ENCODE measurements at places on chromosomes 3 and 15. TPM values are rescaled to one million over a fixed set of nuclear protein-coding genes. Genes with fewer than 3 reads are reported as not detected.
A peak's percentile ranks its signal among the peaks of the same experiment; 100 is the strongest.

APOD gene
- 0.27 TPM for total RNA-seq

PSTPIP1 gene
- not detected for total RNA-seq

TMOD2 gene
- total RNA-seq, result 12.1 TPM

MORC1 gene
- not detected for total RNA-seq

GABRR3 gene
- not detected for total RNA-seq

SV2B gene
- total RNA-seq, result not detected

MYH15 gene
- 0.30 TPM for total RNA-seq

SNTN gene
- total RNA-seq, result not detected

PPP1R14D gene
- total RNA-seq, result not detected

GNL3 gene
- 79.6 TPM for total RNA-seq

PLCD1 gene
- 9.8 TPM for total RNA-seq

- peaks cover 17% of the 10 kb centered on the region for H3K36me3 ChIP-seq
- DNase-seq, result peak; percentile 9
- H3K4me1 ChIP-seq, result peaks cover 17% of the 10 kb centered on the region
These were observed 113.9 kb downstream of the POLQ start for GRCh38 chr3:121431726-121432517.

DNA sequence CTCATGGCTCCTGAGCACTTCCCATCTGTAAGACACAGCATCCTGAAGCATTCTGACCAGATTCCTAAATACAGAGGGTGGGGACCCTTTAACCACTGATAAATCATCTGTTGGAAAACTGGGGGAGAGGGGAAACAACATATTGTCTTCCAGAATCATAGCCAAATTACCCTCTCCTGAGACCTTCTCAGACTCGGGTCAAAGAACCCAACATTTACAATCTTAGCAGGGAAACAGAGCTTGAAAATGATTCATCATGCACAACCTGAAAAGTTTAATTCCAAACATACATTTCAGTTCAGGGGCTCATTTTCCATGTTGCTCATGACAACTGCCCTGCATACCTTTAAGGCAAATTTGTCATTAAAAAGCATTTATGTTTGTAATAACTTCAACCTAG is 48.5 kb upstream of the TSPAN3 start:
- peak overlapping the region; percentile 51 for H3K27ac ChIP-seq
- H3K4me3 ChIP-seq, result peak overlapping the region; percentile 12
- peaks cover 2% of the 10 kb centered on the region for H3K27me3 ChIP-seq
- DNase-seq, result no peak
- peaks cover 39% of the 10 kb centered on the region for H3K4me1 ChIP-seq
- peaks cover 9% of the 10 kb centered on the region for H3K36me3 ChIP-seq

GRCh38 chr3:45127130-45127822 is 18.9 kb downstream of the CDCP1 start:
- H3K27ac ChIP-seq, result no peak overlapping the region
- H3K4me1 ChIP-seq, result peaks cover 86% of the 10 kb centered on the region
- DNase-seq, result no peak
- no peak overlapping the region for H3K4me3 ChIP-seq
- H3K27me3 ChIP-seq, result no peaks in the 10 kb centered on the region
- 0 out of 2 replicates have a peak, but pooled peaks cover 4% of the 10 kb centered on the region for H3K36me3 ChIP-seq

- DNase-seq, result no peak
- peaks cover 37% of the 10 kb centered on the region for H3K4me1 ChIP-seq
- H3K4me3 ChIP-seq, result peak overlapping the region; percentile 40
- peak overlapping the region; percentile 80 for H3K27ac ChIP-seq
- H3K36me3 ChIP-seq, result no peaks in the 10 kb centered on the region
These were observed 638.3 kb downstream of the NTRK3 start for GRCh38 chr15:87618203-87618725.

GRCh38 chr3:56776556-56776950 is 25.2 kb downstream of the ARHGEF3 start:
- no peak overlapping the region for H3K4me3 ChIP-seq
- H3K36me3 ChIP-seq, result no peaks in the 10 kb centered on the region
- peaks cover 21% of the 10 kb centered on the region for H3K4me1 ChIP-seq
- peaks cover 3% of the 10 kb centered on the region for H3K27me3 ChIP-seq
- H3K27ac ChIP-seq, result no peak overlapping the region
- DNase-seq, result no peak

DNA sequence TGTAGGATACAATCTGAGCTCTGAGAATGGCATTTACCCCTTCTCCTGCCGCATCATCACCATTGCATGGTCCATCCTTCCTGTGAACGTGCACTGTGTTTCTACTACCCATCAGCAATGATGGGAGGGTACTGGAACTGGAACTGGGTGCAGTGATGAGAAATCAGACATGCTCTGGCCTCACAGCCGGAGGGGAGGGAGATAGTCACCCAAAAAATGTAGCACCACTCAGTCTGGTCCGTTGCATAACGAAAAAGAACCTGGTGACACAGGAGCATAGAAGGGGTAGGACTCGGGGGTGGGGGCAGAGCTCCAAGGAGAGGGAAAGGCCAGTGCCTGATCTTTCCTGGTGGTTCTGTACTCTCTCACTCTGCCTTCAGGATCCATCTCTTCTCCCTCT is 205.0 kb downstream of the RPLP1 start:
- H3K4me1 ChIP-seq, result no peaks in the 10 kb centered on the region
- peaks cover 43% of the 10 kb centered on the region for H3K27me3 ChIP-seq
- no peaks in the 10 kb centered on the region for H3K36me3 ChIP-seq

DNA sequence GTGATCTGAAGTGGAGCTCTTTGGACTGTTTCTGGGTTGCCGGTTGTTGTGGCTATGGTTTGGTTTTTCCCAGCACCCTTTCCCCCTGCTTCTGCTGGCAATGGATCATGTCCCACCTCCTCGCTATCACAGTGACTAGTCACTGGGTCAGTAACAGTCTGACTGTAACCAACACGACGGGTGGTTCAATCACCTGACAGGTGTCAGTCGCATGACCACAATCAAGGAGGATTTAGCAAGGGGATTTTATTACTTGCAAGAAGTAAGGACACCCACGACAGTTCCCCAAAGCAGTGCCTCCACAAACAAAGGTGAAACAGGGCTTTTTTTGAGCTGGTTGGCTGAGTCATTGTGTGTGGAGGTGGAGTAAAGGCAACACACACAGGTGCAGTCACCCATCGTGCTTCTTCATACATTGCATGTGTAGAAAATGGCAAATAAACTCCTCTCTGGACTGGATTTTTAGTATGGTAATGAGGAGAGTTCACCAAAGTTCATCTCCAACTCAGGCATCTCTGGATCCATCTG is 58.8 kb upstream of the FAM3D start:
- no peak overlapping the region for H3K4me3 ChIP-seq
- no peaks in the 10 kb centered on the region for H3K4me1 ChIP-seq
- peaks cover 5% of the 10 kb centered on the region for H3K27me3 ChIP-seq
- H3K27ac ChIP-seq, result no peak overlapping the region
- H3K36me3 ChIP-seq, result no peaks in the 10 kb centered on the region

GRCh38 chr3:125214738-125215137 is 2.2 kb upstream of the SLC12A8 start:
- peaks cover 32% of the 10 kb centered on the region for H3K4me1 ChIP-seq
- peak overlapping the region; percentile 68 for H3K4me3 ChIP-seq
- DNase-seq, result peak; percentile 44

DNA sequence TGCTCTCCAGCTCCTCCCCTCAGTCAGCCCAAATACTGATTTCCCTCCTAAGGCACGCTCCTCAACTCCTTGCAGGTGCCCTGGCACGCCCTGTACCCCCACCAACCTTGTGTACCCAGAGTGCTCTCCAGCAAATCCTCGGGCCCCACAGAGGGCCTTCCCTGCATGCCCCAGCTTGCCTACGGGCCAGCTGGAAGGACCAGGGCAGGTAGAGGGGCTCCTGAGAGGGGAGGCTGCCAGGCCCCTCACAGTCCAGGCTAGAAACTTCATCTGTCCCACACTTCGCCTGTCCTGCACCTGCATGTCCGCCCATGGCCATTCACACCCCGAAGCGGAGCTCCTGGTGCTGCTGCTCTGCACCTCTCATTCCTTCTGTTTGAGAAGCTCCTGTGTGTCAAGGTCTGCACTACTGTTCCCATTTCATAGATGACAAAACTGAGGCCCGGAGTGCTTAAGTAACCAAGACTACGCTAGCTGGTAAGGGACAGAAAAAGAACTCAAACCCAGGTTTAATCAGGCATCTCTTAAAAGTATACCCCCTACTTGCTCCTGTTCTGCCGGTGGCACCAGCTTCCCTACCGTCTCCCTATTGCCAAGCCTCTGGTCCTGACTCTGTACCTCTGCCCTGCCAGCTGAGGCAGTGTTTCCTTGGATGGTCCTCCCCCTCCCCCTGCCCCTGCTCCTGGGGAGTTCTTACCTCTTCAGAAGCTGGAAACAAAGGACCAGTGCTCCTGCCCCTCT is 35.6 kb downstream of the ZXDC start:
- H3K36me3 ChIP-seq, result peaks cover 9% of the 10 kb centered on the region
- DNase-seq, result no peak
- H3K4me1 ChIP-seq, result no peaks in the 10 kb centered on the region
- no peak overlapping the region for H3K27ac ChIP-seq

GRCh38 chr3:9087831-9088413 is 124.7 kb upstream of the RAD18 start:
- peaks cover 36% of the 10 kb centered on the region for H3K27me3 ChIP-seq
- no peak overlapping the region for H3K4me3 ChIP-seq
- no peaks in the 10 kb centered on the region for H3K4me1 ChIP-seq
- no peak for DNase-seq
- no peaks in the 10 kb centered on the region for H3K36me3 ChIP-seq

- no peak overlapping the region for H3K27ac ChIP-seq
- peaks cover 9% of the 10 kb centered on the region for H3K4me1 ChIP-seq
- peaks cover 21% of the 10 kb centered on the region for H3K27me3 ChIP-seq
These were observed 58.3 kb upstream of the SLC6A11 start for GRCh38 chr3:10757821-10758130.

GRCh38 chr15:45549541-45550220 is 27.1 kb upstream of the SLC30A4 start:
- DNase-seq, result peak; percentile 83
- H3K4me3 ChIP-seq, result peak overlapping the region; percentile 82
- H3K36me3 ChIP-seq, result no peaks in the 10 kb centered on the region
- peak overlapping the region; percentile 73 for H3K27ac ChIP-seq
- H3K4me1 ChIP-seq, result peaks cover 35% of the 10 kb centered on the region

GRCh38 chr15:63538876-63539275 is 34.5 kb downstream of the USP3 start:
- peaks cover 3% of the 10 kb centered on the region for H3K27me3 ChIP-seq
- H3K4me3 ChIP-seq, result no peak overlapping the region
- DNase-seq, result no peak
- H3K4me1 ChIP-seq, result no peaks in the 10 kb centered on the region
- H3K27ac ChIP-seq, result no peak overlapping the region

DNA sequence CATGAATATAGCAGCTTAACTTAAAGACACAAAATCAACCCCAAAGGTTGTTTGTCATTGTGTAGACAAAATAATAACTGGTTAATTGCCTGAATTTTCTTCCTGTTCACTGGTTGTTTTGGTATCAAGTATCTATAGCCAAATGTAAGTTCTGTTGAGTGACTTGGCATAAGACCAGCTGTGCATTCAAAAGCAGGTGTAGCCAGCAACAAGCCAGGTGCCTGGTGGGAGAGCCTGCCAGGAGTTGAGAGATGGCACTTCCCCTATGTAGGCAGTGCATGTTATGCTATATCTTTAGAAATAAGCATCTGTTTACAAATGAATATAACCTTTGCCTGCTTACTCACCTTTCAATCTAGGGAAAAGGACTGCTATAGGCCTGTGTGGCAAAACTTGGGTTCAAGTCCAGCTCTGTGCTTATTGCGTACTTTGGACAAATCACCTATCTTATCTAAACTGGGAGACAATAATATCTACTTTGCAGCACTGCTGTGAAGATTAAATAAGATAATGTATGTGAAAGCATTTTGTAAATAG is 84.9 kb upstream of the TBL1XR1 start:
- H3K4me1 ChIP-seq, result peaks cover 6% of the 10 kb centered on the region
- no peak overlapping the region for H3K4me3 ChIP-seq
- H3K27me3 ChIP-seq, result peaks cover 2% of the 10 kb centered on the region
- H3K36me3 ChIP-seq, result no peaks in the 10 kb centered on the region
- H3K27ac ChIP-seq, result no peak overlapping the region
- no peak for DNase-seq

- H3K27me3 ChIP-seq, result no peaks in the 10 kb centered on the region
- no peak overlapping the region for H3K27ac ChIP-seq
- no peak overlapping the region for H3K4me3 ChIP-seq
- H3K36me3 ChIP-seq, result peaks cover 4% of the 10 kb centered on the region
- peaks cover 6% of the 10 kb centered on the region for H3K4me1 ChIP-seq
- no peak for DNase-seq
These were observed 41.9 kb downstream of the MRPS25 start for GRCh38 chr3:15023249-15023648.
